Stimulated activated CD8-positive, alpha-beta memory T cell treated with anti-CD3 and anti-CD28 coated beads, Interleukin-15, amount 100 ng/mL, for 24 hours (primary cell): ENCODE measurements at places on chromosomes 2 and 18.

DNA sequence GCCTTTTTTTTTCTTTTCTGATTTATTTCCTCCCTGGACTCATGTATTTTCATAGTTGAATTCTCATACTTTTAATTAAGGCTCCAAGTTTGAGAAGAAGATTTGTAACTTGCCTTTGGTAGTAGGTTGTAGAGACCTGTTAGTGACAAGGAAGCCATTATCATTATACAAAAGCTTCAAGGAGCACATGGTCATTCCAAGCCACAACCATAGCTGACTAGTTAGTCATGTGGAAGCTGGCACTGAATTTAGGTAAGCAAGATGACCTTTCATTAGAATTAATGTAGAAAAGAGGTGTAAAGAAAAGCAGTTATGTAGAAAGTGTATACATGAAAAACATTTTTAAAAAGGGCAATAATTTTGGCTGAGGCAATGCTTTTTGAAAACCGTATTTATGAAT, 89.7 kb downstream of the LRP1B start:
- DNase-seq = no peak

DNA sequence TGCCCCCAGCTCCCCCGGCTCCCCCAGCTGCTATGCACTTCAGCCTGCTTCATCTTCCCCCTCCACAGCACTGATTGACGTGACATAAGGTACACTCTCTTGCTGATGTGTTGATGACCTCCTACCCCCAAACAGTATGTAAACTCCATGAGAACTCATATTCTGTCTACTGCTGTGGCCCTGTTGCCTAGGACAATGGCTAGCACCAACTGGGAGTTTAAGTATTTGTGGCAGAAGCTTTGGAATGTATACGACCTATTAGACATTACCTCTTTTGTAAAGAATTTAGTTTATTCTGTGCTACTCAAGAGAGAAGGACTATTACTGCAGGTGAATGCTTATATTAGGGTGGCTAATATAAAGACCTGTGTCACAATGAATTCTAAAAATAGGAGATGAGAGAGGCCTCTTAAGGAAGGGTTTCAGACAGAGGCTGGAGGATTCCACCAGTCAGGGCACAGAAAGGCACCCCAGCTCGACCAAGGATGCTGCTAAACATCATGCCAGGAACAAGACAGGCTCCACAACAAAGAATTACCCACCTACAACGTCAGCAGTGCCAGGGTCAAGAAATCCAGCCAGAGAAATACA, 60.6 kb downstream of the CABYR start:
- DNase-seq = no peak

GRCh38 chr18:36130039-36130831, 536 bp downstream of the ELP2 start:
- DNase-seq = no peak

GRCh38 chr2:75598589-75599155, 37.9 kb upstream of the EVA1A start:
- no peak for DNase-seq

DNA sequence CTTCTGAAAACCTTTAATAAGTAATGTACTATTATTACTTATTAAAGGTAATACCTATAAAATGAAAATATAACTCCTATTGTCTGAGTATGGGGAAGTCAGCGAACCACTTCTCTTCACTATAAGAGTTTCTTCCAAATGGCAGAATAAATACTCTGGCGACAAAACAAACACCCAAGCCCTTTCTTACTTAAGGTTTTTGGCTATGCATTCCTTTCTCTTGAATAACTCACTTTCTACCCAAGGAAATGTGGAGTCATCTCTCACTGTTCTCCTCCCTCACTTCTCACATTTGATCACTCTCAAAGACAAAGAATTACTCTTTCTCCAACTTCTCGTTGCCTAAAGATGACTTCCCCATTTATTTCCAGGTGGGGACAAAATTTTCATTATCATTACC, 816.8 kb upstream of the CRIM1 start:
- no peak for DNase-seq

GRCh38 chr2:226782092-226782713, 17.4 kb downstream of the IRS1 start:
- DNase-seq = no peak

DNA sequence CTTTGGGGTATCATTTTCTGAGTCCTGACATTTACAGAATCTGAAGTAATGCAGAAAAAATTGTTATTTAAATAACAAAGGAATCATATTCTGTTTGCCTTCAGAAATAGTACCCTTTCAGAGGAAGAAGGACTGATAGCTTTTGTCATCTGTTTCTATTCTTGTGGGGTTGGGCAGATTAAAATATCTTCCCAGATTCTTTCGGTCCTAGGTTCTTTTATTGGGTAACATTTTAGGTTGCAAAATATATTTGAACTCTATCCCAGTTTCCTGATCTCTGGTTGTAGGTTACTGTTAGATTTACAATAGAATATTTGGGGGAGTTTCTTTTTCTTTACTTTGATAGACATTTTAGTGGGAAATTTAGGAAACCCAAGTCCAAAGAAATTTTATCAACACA, 550.5 kb downstream of the SPAG16 start:
- DNase-seq = no peak

DNA sequence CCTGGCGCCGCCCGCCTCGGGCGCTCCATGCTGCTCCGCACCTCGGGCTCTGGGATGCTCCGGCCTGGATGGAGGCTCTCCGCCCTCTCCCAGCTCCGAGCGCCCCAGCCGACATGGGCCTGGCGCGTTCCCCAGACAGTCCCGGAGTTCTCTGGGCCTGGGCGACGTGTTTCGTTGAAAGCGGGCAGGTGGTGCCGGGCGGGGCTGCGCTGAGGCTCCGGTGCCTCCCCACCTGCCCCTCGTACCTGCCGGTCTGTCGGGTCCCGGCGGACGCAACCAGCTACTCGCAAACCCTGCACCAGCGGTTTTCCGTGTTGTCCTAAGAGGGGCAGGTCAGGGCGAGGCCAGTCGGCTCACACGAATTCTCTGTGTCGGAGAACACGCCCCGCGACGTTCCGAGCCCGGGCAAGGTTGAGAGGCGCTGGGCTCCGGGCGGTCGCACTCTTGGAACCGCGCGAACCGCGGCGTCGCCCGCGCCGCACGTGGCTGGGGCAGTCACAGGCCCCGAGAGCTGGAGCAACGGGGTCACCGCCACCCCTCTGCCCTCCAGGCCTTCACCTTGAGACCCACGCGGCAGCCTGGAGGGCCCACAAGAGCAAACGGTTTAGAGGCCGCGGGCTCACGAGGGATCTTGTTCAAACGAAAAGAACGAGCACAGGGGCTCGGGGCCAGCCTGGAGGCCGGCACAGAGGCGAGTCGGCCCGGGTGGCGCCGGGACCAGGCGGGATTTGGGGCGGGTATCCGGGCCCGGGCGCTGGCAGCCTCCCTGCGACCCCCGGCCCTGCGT, 4.2 kb upstream of the SIX2 start:
- no peak for DNase-seq

DNA sequence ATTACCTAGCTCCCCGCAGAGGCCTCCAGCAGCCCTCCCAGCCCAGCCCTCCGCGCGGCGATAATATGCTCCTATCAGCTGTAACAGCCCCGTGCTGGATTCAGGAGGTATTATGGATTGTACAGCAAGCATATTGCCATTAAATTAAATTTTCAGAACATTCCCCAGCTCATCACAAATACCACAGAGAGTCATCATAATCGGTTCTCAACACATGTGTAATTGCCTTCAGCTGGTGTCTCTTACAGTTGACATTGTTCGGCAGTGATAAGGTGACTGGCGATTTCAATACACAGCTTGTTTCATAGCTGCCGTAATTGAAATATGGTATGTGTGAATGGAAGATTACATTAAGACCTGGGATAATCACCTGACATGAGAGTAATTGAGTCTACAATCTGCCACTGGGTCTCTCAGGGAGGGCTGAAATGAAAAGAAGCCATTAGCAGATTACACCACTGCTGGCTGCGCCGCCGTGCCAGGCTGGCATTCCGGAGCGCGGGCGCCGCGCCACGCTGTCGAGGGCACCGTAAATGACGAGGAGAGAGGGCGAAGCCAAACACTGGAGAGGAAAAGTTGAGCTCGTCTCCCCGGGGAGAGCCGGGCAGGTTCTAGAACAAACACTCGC, 549.4 kb upstream of the SALL3 start:
- no peak for DNase-seq

- no peak for DNase-seq
Measured at GRCh38 chr18:40152859-40153258, 1802.2 kb upstream of the PIK3C3 start.

- no peak for DNase-seq
Measured at GRCh38 chr2:172311921-172312345, 115.5 kb upstream of the ITGA6 start.

DNA sequence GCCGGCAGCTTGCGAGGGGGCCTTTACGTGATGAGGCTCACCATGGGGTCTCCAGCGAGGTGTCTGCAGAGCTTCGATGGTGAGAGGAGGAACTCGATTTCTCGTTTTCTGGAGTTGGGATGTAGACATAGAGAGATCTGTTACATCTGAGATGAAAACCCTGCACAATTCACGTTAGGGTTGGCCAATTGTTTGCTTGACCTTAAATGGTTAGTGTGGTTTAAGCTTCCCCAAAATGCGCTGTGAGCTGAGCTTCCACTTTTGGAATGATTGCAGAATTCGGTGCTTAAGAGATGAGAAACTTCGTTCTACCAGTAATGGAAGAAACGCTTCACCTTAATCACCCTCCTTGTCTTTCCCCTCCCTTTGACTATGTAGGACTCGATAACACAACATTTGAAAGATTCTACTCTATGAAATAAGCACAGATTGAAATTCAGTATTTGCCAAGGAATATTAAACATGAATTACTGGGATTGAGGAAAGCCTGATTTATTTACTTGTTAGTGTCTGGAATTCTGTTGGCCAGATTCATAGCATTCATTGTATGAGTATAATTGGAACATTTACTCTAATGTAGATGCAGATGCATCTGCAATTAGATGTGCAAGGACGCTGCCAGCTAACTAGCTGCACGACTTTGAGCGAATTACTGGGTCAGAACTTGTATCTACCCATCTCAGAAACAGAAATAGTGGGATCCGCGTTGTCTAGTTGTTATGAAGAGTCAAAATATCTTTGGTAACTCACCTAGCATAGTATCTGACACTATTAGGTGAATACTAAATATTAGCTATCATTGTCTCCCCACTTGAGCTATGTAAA, 1.6 kb upstream of the KLF7 start:
- no peak for DNase-seq

DNA sequence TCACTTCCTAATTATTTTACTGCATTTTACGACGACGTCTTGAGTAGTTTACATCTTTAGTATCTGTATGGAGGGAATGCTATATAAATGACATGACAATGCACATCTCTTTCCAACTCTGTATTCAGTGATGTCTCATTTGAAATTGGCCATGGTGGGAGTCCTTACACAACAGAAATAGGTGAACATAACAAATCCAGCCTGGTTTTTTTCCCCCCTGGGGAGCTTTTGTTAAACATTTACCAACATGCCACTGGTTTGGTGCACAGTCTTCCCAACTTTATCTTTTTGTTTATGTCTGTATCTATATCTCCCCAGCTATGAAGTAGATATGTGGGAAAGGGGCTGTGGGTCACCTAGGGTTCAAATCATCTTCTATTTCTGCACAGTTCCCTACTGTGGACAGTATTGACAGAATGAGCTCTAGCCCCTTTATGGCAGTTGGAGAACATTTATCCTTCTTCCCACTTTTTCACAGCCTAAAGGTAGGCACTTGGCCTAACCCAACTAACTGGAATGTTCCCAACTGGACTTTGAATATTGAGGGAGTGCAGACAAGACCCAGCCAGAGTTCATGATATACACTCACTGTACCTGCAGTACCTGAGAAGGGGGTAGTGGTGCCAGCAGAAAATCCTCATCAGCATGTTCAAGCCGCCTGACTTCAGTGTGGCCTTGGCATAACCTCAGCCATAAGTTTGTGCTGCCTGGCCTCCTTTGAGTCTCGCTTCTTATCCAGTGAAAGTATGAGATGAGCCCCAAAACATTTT, 5.7 kb upstream of the RTKN start:
- DNase-seq = no peak

DNA sequence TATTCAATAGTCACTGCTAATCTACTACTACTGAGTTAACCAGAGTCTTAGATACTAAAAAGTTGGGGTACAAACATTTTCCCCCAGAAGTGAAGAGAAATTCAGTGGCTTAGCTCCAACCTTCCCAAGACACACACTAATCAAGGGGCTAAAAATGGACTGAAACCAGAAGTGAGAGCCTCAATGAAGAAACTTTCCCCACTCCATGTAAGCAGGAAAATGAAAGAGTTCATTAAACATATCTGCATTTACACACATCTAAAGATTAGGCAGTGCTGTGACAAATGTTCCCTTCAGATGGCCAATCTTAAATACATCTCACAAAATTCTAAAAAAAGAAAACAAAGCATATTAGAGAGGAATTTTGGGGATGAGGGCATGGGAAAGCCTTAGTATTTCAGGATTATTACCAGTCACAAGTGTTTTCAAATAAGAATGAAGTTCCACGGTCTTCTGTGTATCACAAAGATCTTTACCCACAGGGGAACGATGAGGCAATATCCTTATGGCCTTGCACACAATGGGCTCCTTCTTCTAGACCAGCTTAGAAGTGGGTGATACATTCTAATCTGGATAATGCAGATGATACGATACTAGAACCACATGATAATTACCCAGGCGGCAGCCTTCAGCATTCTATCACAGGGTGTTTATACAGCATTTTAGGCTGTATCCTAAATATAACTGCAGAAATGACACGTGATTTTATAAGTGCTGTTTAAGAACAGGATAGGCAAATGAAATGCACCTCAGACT, 17.1 kb downstream of the ANKRD44 start:
- no peak for DNase-seq

- no peak for DNase-seq
Measured at GRCh38 chr18:7870855-7871254, 303.7 kb downstream of the PTPRM start.

- DNase-seq = no peak
Measured at GRCh38 chr2:133163111-133163510, 405.2 kb downstream of the NCKAP5 start.

- DNase-seq = no peak
Measured at GRCh38 chr2:172230332-172230888, 127.7 kb upstream of the DLX2 start.

- no peak for DNase-seq
Measured at GRCh38 chr2:27025861-27026851, 6.6 kb upstream of the TMEM214 start.

GRCh38 chr2:126085011-126085795, 570.8 kb upstream of the GYPC start:
- DNase-seq = no peak

- no peak for DNase-seq
Measured at GRCh38 chr2:83470928-83471327, 988.2 kb downstream of the SUCLG1 start.

DNA sequence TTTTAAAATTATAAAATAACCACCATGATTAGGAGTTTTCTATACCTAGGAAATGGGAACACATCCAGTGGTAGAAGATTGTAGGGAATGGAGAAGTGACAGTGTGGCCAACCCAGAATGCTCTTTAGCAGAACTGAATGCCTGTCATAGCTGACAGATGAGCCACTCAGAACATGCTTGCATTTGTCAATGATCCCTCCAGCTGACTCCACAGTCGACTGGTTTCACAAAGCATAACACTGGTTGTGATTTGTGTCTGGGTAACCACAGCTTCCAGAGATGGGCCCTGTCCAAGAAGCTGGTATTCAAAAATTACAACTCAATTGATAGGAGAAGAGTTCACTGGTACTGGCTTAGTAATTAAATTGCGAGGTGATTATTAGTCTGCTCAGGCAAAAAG, 9.0 kb upstream of the CTIF start:
- DNase-seq = no peak
